Stimulated activated memory B cell treated with anti-CD40 and anti-IgM and Interleukin-4, amounts not matched to agents 10 μg/mL and 1 μg/mL and 100 μg/mL, for 72 hours (primary cell): ENCODE measurements at places on chromosomes 4 and X.

- no peak for ATAC-seq
These were observed 96.6 kb downstream of the EVC2 start for GRCh38 chr4:5611750-5612149.

GRCh38 chrX:152600853-152601633 is 36.7 kb upstream of the GABRQ start:
- no peak for ATAC-seq

GRCh38 chr4:87680271-87680670 is 30.2 kb downstream of the DMP1 start:
- ATAC-seq: no peak

- no peak for ATAC-seq
These were observed 38.0 kb upstream of the COX7B2 start for GRCh38 chr4:46946919-46947536.

DNA sequence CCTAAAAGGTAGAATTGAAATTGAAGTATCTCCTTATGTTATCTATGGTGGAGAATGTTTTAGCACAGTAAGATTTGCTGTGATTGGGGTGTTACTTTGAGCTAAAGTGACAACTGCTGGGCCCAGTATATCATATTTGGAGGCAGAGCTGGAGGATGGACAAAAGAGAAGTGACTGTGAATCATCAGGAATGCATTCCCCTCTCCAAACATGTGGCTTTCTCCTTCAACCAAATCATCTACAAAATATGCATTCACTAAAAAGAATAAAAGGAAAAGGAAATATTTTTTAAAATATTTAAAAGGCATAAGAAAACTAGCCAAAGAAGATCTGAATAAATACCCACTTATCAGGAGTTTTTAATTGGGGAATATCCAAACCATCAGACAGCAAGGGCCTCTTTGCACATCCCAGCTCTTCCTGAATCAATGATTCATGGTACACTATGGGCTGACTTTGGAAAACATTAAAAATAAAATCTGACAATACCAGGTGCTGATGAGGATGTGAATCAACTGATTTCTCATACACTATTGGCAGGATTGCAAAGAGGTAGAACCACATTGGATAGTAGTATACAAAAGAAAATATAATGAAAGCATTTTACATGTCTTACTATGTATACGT is 671.7 kb upstream of the NR3C2 start:
- ATAC-seq: no peak

DNA sequence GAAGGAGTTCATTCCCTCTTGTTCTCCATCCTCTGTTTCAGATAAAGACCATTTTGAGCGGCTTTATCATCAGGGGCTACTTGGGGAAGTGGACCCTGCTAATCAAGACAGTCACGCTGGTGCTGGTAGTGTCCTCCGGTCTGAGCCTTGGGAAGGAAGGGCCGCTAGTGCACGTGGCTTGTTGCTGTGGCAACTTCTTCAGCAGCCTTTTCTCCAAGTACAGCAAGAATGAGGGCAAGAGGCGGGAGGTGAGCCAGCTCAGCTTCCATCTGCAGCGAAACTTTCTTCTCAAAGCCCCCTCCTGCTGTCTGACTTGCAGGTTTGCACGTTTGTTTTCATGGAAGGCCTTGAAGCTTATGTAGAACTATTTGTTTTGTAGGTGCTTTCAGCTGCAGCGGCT is 49.5 kb downstream of the CLCN4 start:
- ATAC-seq: no peak
